Activated gamma-delta T cell treated with anti-CD3 and anti-CD28 coated beads, Interleukin-2, amount 50 U/mL, for 16 hours (primary cell): ENCODE measurements at places on chromosomes 6 and 20.

DNA sequence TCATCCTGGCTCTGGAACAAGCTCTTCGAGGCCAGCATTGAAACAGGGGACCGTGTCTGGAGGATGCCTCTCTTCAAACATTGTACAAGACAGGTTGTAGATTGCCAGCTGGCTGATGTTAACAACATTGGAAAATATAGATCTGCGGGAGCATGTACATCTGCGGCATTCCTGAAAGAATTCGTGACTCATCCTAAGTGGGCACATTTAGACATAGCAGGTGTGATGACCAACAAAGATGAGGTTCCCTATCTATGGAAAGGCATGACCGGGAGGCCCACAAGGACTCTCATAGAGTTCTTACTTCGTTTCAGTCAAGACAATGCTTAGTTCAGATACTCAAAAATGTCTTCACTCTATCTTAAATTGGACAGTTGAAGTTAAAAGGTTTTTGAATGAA is 3.6 kb upstream of the CDKN1A start:
- DNase-seq: no peak

DNA sequence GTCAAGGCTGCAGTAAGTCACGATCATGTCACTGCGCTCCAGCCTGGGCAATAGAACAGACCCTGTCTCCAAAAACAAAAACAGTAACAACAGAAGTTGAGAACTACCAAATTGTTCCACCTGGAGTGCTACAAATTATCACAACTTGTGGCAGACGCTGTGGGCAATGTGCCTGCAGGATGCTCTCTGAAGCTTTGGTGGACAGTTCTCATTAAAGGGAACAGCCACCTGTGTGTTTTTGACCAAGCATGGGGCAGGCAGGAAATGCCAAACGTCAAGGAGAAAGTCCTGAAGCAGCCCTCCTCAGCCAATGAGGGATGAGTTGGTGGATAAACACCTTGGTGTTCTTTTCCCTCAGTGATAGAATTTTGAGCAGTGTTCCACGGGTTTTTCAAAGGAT is 15.8 kb downstream of the COX4I2 start:
- no peak for DNase-seq

DNA sequence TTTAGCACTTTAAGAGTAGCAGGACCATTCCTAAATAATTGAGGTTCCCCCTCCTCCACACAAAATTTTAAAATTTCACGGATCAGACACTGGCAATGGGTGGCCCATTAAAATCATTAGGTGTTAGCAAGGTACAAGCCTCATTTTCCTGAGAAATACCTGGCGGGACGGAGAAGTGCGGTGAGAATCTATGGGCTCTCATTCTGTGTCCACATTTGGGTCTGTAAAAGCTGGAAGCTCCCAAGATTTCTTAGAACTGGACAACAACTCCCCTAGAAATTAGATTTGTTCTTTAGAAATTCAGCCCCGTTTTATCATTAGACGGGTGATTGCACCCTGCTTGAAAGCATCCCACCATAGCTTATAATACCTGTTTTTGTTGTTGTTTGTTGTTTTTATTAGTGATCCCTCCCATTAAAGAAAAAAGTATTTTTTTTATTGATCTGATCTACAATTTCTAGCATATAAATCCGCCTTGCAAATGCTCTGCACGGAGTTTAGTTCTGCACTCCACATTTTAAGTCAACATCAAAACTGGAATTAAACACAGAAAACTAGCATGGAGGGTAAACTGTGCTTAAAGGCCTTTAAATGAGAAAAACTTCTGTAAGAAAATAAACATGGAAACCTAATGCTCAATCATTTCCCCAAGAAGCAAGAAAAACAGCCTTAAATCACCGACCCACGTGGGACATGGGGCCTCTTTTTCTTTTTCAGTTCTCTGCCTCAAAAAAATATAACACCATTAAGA is 5.7 kb downstream of the SIM1 start:
- no peak for DNase-seq

DNA sequence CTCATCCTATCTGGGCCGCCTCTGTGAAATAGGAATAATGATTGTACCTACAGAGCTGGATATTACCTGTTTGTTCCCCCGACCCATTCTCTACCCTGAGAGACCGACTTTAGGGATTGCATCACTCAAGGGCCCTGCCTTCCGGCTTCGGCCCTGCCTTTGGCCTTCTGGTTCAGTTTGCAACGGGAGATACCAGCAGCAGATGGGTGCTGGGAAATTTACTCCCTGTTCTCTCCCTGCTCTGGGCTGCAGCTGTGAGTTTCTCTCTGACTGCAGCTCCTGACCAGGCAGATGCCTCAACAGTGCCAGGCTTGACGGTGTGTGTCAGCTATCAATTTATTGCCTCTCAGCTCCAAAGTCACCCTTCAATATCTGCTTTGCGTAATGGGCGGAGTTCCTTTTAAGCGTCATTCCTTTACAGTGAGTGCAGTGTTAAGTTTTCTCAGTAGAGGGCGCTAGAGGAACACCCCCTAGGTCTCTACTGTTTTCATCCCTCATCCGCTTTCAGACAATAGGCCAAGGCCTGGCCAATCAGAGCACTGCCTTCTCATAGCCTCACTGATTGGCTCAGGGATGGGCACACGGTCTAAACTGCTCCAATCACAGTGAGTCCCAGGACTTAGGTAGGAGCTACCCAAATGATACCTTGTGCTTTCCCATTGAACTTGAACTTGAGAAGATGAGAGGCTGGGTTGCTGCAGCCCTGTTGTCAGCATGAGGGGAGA is 30.0 kb downstream of the KCNG1 start:
- DNase-seq: no peak

DNA sequence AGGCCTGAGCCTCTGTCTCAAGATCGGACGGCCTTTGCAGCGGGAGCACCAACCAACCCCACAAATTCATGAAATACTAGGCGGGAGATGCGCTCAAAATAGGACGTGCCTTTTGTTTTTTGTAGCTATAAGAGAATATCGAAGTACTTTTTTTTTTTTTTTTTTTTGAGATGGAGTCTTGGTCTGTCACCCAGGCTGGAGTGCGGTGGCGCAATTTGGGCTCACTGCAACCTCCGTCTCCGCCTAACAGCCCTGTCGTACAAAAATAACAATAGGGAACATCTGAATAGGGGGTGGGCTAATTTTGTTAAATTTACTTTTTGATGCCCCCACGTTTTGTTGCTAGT is 5.9 kb upstream of the TUBB2A start:
- DNase-seq: no peak

- DNase-seq: no peak
Observed at GRCh38 chr20:47568019-47568418, 66.3 kb downstream of the NCOA3 start.

- DNase-seq: no peak
Observed at GRCh38 chr6:100810015-100810414, 71.1 kb downstream of the ASCC3 start.

DNA sequence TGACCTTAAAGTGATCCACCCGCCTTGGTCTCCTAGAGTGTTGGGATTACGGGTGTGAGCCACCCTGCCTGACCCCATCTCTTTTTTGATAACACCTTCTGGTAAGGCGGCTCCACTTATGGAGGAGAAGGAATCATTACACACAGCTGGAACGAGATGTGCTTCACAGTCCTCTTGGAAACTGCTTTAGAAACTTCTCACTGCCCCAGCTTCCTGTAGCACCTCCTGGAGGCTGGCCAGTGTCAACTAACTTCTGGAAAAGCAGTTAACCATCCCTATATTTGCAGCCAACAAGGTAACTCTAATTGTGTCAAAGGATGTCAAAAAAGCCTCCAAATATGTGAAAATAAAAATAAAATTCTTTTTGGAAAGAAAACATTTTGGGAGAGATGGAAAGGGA is 48.8 kb upstream of the BCLAF1 start:
- no peak for DNase-seq

DNA sequence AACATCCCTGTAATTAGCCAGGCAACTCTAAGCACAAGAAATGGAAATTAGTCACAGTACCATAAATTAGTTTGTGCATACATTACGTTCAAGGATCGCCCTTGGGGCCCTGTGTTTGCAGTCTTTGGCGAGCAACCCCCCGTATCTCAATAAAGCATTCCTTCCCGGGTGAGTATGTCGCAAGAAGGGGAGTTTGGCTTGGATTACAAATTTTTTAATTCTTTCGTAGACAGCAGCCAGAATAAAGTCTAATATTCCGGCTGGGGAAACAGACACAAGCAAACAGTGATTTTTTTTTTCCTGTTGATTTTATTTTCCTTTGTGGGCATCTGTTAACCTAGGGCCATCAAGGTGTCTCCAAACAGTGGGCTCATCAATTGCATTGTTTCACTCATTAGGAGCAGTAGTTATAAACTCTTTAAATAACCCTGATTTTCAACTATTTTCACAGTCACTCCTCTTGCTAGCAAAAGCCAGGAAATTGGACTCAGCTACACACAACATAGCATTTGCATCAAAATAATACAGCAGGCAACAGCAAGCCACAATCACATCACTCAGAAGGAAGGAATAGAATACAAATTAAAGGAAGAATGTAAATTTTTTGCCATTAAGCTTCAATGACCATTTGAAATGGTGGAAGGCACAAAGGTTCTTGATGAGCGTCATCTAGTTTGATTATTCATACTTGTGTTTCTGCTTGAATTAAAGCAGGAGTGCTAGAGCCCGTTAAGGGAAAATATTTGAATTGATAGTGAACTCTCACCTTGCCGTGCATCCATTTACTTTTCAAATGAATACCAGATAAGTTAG is 85.3 kb downstream of the LINC00237 start:
- no peak for DNase-seq

- DNase-seq: peak; percentile 61
Observed at GRCh38 chr6:90393232-90393884, 96.7 kb upstream of the BACH2 start.

- no peak for DNase-seq
Observed at GRCh38 chr6:53168516-53169267, 20.1 kb upstream of the GCM1 start.

- no peak for DNase-seq
Observed at GRCh38 chr6:128516514-128516898, 3.9 kb downstream of the PTPRK start.

- no peak for DNase-seq
Observed at GRCh38 chr6:157677235-157677634, 145.8 kb upstream of the SNX9 start.

GRCh38 chr6:4599924-4600323 is 176.3 kb upstream of the CDYL start:
- DNase-seq: no peak

- DNase-seq: no peak
Observed at GRCh38 chr20:25461786-25462545, 54.5 kb downstream of the GINS1 start.

DNA sequence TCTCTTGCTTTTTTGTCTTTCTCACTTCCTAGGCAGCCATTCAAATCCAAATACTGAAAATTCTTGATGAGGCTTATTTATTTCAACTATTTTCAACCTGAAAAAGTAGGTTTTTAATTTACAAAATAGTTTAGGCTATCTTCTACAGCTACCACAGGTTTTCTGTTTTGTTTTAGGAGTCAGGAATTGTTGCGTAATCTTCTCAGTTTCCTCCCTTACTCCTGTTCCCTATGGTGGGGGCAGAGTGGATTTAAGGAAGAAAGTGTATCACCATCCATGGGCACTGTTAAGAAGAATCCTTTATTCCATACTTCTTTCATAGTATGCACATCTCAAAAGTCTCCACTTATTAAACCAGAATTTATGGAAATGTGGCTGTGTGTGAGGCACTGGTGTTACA is 182.4 kb downstream of the KHDC1L start:
- DNase-seq: no peak

- DNase-seq: no peak
Observed at GRCh38 chr6:54958446-54958845, 111.9 kb downstream of the FAM83B start.

GRCh38 chr6:84554074-84554473 is 210.3 kb downstream of the TBX18 start:
- no peak for DNase-seq
